Naive thymus-derived CD8-positive, alpha-beta T cell (primary cell): ENCODE measurements at places on chromosomes 13 and 19.

DNA sequence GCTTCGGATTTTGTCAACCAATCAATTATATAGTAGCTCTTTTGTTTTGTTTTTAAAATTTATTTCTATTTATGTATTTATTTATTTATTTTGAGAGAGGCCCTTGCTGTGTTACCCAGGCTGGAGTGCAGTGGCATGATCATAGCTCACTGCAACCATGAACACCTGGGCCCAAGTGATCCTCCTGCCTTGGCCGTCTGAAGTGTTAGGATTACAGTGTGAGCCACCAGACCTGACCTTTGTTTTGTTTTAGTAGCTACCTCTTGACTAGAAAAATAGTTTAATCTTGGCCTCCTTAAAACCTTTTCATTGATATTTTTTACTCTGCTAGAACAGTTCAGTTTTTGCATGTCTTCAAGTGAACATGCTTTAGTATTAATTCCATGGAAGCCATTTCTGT is 15.1 kb downstream of the GARRE1 start:
- no peak for DNase-seq

DNA sequence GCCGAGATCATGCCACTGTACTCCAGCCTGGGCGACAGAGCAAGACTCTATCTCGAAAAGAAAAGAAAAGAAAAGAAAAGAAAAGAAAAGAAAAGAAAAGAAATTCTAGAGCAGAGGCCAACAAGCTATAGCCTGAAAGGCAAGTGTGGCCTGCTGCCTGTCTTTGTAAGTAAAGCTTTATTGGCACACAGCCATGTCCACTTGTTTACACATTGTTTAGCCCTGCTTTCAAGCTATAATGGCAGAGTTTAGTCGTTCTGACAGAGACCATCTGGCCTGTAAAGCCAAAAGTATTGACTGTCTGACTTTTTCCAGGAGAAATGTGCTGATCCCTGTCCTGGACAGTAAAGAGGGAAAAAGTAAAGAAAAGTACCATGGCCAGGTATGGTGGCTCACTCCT is 18.3 kb downstream of the NWD1 start:
- no peak for DNase-seq

- DNase-seq = no peak
These were observed 94.1 kb downstream of the ATP11A start for GRCh38 chr13:112783978-112784371.

GRCh38 chr13:41707194-41707821 is 250.0 kb downstream of the RGCC start:
- no peak for DNase-seq

GRCh38 chr19:7911508-7912143 is 3.0 kb upstream of the TGFBR3L start:
- DNase-seq = no peak

GRCh38 chr19:792306-792885 is 4.9 kb upstream of the PTBP1 start:
- no peak for DNase-seq

DNA sequence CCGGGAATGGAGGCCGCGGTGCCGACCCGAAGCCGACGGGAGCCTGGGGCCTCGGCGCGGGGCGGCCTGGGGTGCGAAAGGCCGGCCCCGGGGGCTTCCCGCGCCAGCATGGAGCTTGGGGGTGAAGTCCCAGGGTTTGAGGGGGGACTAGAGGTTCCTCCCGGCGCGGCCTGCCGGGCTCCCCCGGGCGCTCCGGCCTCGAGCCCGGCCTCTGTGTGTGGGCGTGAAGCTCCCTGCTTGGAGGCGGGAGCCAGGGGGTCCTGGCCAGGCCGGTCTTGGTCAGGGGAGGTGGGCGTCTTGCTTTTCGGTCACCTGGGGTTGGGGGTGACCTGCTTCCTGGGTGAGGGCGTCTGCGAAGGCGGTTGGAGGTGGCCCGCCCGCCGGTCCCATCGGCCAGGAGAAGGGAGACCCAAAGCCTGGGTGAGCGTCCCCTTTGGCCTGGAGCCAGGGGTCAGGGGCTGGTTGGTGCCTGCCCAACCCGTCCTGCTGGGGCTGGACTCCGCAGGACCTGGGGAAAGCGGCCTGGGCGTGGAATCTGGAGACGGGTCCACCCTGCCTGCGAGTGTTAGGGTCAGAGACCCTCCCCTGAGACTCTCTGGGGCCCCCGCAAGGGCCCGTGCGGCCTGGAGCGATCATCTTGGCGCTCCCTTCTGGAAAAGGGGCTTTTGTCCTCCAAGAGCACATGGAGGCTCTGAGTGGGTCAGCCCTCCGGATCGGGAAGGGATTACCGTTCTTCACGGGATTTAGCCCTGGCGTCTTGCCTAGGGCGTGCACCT is 535 bp downstream of the BSG start:
- DNase-seq = no peak

DNA sequence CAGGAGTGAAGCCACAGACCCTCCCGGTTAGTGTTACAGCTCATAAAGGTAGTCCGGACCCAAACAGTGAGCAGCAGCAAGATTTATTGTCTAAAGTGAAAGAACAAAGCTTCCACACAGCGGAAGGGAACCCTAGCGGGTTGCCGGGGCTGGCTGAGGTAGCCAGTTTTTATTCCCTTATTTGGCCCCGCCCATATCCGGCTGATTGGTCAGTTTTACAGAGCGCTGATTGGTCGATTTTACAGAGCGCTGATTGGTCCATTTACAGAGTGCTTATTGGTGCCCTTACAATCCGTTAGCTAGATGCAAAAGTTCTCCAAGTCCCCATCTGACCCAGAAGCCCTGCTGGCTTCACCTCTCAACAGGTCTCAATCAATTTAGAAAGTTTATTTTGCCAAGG is 126.0 kb upstream of the RFC3 start:
- DNase-seq = no peak

DNA sequence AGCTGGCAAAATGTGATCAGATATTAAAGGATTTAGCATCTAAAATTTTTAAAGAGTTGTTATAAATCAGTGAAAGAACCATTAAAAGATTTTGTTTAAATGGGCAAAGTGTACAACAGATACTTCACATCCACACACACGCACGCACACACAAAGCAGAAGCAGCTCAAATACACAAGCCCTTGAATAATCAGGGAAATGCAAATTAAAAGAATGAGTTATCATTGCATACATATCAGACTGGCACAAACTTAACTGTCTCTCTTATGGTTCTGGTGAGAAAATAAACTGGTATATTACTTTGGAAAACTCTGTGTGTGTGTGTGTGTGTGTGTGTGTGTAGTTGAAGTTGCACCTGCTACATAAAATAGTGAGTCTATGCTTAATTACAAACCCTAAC is 59.3 kb downstream of the CRYL1 start:
- DNase-seq = no peak

- DNase-seq = no peak
These were observed 2.8 kb downstream of the KLF1 start for GRCh38 chr19:12884202-12884601.

DNA sequence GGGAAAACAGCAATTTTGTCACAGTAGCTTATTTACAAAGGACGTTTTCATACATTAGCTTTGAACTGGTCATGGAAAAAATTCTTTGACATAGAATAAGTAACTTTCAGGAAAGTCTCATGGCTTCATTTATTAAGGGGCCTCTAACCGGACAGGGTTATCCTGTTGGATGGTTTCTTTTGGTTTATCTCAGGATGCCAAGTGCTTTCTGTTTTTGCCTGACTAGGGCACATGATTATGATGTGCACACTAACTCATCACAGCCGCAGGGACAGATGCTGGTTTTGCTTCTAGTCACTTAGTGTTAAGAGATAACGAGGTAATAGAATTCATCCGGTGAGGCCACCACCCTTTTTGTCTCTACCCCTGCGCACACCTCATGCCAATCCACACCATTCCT is 53.0 kb downstream of the TGDS start:
- DNase-seq = no peak

- no peak for DNase-seq
These were observed 35.0 kb downstream of the FAM124A start for GRCh38 chr13:51257187-51257586.

DNA sequence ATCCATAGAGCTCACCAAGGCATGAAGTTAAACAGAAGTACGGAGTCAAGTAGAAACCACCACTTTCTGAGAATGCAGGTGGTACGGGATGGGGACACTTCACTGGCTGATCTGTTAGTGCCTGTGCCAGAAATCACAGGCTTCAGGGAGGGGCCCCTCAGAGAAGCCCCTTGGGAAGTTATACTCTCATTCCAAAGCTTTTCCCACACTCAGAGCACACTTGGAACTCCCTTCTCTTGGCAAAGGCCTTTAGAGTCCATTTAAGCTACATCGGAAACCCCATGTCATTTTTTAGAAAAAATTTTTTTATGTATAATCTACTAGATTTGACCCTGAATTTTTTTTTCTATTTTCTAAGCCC is 80.7 kb upstream of the WASF3 start:
- DNase-seq = no peak

- DNase-seq = no peak
These were observed 87.7 kb downstream of the LHFPL6 start for GRCh38 chr13:39515224-39515714.

- no peak for DNase-seq
These were observed 30.2 kb downstream of the PDCD5 start for GRCh38 chr19:32611161-32611560.

DNA sequence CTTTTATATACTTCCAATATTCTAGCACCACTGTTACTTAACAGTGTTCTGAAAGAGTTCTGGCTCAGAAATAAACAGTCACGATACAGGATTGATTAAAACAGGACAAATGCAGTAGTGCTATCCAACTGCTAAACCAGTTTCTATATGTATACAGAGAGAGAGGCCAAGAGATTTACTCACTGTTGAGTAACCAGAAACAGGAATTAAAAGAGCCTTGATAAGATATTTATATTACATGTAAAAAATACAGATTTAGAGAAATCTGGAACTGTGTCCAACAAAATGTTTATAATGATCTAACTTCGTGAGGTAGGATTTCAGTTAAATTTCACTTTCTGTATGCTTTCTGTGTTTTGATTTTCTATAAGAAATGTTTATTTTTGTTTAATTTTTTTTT is 116.6 kb downstream of the CDK8 start:
- no peak for DNase-seq

- DNase-seq = no peak
These were observed 8.8 kb upstream of the IGFL4 start for GRCh38 chr19:46049597-46049996.

DNA sequence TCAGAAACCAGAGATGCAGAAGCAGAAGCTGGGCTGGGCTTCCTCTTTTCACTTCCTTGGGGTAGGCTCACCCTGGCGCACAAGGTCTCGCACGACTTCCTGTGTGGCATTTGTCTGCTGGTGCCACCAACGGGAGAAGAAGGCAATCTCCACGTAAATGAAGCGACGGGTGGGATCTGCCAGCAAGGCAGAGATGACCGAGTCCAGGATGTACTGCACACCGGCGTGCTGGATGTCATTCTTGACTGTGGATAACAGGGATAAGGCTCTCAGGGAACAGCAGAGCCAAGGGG is 1.3 kb downstream of the MAN2B1 start:
- peak; percentile 51 for DNase-seq

- DNase-seq = peak; percentile 54
These were observed 524 bp downstream of the NAA16 start for GRCh38 chr13:41311406-41312175.

DNA sequence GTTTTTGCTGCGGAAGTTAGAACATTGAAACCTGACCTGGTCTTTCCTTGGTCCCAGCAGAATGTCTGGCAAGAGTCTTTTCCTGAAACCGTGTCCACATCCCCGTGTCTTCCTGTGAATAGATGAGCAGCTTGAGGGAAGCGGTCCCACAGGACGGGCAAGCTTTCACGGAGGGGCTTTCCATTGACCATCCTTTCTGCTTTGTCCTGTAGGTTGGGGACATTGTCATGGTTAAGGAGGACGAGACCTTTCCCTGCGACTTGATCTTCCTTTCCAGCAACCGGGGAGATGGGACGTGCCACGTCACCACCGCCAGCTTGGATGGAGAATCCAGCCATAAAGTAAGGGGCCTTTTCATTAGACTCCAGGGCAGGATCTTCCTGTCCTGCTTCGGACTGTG is 126.0 kb downstream of the ATP11A start:
- no peak for DNase-seq

DNA sequence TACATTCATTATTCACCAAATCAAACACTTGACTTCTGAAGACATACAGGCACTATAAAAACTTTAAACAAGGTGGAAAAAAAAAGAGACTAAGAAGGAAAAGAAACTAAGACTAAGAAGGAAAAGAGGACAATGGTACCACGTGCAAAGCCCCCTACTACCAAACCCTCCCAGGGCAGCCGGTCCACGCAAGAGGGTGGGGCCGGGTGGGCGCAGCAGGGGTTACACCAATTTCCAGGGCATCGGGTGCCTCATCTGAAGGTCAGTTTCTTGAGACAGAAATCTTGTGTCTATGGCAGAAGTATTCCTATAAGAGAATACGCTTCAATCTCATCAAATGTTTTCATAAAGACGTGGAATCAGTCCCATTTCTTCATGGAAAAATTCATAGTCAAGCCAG is 131.5 kb downstream of the NUFIP1 start:
- no peak for DNase-seq

DNA sequence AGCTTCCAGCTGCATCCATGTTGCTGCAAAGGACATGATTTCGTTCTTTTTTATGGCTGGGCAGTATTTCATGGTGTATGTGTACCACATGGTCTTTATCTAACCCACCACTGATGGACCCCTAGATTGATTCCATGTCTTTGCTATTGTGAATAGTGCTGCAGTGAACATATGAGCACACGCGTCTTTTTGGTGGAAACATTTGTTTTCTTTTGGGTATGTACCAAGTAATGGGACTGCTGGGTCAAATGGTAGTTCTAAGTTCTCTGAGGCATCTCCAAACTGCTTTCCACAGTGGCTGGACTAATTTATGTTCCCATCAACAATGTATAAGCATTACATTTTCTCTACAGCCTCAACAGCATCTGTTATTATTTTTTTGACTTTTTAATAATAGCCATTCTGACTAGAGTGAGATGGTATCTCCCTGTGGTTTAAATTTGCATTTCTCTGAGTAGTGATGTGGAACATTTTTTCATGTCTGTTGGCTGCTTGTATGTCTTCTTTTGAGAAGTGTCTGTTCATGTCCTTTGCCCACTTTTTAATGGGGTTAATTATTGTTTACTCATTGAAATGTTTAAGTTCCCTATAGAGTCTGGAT is 6.8 kb upstream of the UBE2L5 start:
- no peak for DNase-seq

GRCh38 chr19:7159105-7159933 is 89.8 kb downstream of the ZNF557 start:
- no peak for DNase-seq

GRCh38 chr19:17159466-17160393 is 55.4 kb upstream of the USE1 start:
- DNase-seq = no peak

DNA sequence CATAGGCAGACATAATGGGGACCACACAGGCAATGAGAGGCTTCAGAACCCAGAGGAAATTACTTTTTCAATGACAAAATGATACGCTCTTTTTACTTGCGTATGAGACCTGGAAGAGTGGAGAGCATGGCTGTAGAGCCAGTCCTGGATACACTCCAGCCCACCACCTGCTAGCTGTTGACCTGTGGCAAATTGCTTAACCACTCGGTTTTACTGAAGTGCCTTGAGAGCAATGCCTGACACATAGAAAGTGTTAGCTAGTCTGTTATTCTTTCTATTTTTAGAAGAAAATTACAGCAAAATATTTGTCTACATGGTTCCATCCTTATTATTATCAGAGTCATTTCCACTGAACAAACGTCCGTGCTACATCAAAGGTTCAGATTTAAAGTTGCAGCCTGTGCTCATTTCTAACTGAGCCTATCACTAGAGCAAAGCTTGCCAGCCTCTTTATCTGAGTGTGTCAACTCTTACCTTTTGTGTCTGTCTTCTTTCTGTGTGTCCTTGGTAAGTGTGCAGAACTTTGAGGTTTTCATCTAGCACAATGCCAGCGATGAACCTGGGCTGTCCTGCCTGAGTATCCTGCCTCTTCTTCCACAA is 9.6 kb upstream of the GPR183 start:
- DNase-seq = no peak
